Stimulated activated CD4-positive, alpha-beta T cell treated with anti-CD3 and anti-CD28 coated beads, TNF-alpha, amount 100 ng/mL, for 1 hour (primary cell): ENCODE measurements at places on chromosomes 12 and 14.

GRCh38 chr12:109562871-109563270, 10.4 kb downstream of the MMAB start:
- DNase-seq, result no peak

DNA sequence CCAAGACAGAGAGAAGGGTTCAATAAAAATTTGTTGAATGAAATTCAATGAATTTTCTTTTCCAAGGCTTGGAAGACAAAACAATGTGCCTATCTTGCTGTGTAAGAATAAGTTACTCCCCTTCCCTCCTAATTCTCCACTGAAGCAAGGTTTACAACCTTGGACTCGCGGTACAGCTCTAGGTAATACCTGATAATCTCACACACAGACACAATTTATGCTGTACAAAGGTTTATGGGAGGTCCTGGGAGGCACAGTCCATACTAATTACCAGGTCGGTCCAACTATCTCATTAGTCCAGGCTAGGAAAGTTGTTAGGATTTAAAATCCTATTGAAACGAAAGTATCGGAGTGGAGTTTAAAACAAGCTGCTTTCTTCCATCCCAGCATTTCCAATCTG, 42.6 kb downstream of the NELL2 start:
- DNase-seq, result no peak

DNA sequence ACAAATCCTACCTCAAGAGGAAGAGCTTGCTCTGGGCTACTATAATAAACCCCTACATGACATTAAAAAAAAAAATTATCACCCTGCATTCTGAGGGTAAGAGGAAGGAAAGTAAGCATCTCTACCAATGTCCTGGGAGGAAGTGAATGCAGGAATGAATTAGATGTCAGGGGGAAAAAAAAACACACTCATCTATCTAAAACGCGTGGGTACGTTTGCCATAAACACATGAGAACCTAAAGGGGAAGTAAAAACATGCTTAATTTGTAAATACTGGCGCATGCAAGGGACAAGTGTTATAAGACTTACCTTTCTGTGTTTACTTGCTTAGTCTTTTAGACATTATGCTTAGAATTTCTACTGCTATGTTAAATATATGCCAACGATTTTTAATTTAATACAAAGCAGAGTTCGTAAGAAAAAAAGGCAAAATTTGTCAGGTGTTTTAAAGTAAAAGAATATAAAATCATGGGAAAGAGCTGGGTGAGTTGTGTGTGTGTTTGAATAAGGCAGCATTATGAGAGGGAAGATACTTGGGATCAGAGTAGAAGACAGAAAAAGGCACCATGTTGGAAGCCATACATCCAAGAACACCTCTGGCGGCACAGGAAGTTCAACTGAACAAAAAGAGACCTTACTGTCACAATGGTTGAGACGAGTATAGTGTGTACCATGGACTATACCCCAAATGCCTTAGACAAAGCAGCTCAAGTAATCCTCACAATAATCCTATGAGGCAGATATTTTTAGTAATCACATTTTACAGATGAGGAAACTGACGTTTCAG, 1.5 kb downstream of the TMED8 start:
- DNase-seq, result no peak

DNA sequence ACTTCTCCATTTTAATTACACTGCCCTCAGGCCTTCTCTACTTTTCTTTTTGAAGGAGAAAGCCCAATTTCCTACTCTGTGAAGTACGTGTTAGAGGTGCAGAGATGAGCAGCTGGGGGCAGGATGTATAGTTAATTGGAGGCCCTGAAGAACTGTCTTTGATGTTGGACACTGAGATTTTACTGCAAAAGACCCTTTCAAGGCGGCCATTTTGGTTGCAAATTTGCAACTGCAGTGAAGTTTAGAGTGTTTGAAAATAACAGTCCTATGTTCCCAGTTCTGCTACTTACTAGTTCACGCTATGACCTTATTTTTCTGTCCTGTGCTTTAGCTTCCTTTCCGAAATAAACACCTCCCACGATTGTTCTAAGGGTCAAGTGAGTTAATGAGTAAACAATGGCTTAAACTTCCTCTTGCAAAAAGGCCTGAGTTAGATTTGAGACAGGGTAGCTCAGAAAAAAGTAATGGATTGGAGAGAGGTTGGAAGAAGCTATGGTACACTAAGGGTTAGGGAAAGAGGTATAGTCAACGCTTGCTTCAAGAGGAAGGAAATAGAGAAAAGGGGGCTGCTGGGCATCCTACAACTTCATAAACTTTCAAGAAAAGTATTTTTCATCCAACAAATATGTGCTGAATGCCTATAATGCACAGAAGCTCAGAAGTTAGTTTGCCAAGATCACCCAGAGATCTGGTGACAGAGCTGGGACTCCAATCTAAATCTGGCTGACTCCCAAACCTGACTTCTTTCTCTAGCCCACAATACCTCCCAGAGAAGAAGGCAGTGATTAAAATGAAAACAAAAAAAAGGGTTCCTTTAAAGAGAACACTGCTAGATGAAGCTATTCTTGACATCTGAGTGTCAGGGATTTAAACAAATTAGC, 26.4 kb upstream of the DICER1 start:
- no peak for DNase-seq

DNA sequence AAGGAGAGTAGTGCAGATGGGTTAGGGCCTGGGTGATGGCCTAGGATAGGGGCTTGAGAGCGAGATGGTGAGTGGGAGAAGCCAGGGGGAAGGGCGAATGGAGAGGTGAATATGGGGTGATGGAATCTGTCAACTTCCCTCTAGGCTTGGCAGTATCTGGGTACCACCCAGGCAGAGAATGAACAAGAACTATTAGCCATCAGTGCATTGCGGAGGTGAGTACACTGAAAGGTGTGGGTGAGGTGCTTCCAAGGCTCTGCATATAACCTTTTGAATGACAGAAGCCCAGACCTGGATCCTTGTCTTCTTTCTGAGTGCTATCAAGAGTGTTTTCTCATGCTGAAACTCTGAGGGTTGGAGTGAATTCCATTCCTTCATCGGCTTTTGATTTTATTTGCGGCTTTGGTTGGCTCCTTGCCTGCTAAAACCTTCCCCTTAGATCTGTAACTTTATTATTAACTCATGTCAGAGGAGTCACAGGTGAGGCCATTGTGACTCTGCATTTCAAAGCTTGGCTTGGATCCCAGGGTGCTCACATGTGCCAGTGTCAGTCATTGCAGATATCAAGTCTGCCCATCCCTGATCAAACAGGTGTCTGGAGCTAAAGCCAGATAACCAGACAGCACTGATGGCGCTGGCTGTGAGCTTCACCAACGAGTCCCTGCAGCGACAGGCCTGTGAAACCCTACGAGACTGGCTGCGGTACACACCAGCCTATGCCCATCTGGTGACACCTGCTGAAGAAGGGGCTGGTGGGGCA, 18.6 kb downstream of the PEX5 start:
- DNase-seq, result no peak

DNA sequence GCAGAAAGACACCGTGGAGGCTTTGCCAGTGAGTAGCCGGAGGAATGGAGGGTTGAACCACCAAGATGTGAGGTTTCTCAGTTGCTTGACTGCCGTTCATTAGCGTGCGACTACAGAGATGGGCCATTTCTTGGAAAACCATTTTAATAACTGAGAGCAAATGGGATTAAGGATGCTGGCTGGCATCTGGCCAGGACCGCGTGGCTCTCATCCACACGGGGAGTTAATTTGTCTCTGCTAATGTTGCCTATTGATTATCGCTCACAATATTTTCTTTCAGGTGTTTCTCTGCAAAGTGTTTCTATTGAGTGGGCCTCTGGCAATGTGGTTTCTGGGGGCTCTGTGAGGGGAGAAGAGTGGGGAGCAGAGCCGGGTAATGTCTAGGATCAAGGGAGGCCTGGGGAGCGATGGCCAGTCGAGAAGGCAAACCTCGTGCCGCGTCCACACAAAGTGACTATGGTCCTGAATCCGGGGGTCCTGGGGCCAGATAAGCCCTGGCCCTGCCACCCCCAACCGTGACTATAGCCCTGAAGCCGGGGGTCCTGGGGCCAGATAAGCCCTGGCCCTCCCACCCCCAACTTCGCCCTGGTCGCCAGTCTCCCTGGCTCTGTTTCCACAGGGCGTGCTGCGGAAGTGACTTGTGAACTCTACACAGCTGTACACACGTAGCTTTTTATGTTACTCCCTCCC, 110.6 kb downstream of the PRMT8 start:
- DNase-seq, result no peak

GRCh38 chr12:101010896-101011295, 199.1 kb downstream of the SLC5A8 start:
- DNase-seq, result no peak

DNA sequence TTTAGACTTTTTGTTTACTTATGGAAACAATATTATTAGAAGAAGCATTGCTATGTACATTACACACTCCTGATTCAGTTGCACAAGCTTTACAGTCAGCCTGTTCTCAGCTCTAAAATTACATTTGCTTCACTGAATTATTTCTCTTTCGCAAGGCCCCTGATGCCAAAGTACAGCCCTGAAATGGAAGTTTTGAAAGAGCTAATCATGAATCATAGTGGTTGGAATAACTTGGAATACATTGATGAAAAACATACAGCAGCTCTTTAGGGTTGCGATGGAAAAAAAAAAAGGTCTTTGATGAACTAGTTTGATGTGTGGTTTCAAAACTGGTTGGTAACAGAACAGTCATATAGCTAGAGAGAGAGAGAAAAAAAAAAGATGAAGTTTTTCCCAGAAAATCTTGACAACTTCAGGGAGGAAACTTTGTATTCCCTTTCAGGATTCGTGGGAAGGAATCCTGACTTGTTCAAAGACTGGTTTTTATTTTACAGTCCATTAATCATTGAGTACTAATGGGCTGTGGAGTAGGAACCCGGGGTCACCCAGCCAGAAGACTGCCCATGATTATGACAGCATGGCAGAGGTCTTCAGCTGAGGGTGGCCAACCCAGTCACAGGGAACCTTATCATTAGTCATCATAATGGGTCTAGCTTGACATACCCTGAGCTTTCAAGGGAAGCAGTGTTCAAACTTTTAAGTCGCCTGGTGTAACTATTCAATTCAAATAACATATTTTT, 460.1 kb downstream of the NAV3 start:
- DNase-seq, result no peak

- no peak for DNase-seq
Observed at GRCh38 chr14:37641117-37641516, 45.7 kb downstream of the TTC6 start.

GRCh38 chr12:18905134-18905533, 167.2 kb downstream of the CAPZA3 start:
- no peak for DNase-seq

DNA sequence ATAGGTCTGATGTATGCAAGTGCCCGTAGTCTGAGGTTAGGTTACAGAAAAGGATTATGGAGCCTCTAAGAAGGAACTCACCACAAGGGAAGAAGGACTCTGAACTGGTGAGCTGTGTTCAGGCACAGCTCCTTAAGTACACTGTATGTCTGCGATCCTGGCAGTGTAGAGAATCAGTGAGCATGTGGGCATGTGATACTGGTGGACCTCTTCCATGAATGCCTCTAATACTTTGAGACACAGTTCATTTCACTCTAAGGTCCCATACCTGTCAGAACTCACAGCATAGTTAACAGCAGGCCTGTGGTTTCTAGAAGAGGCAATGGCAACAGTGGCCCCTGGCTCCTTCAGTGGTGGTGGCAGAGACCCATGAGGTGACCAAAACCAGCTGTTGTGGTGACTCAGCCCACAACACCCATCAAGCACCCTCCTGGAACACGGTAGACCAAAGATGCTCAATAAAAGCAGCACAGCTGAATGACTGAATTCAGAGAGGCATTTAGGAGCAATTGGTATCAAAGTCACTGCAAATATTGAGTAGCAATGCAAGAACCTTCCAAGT, 6.9 kb upstream of the OR6J1 start:
- DNase-seq, result no peak

GRCh38 chr12:5165296-5165970, 121.8 kb downstream of the KCNA5 start:
- no peak for DNase-seq

- no peak for DNase-seq
Observed at GRCh38 chr14:95695913-95696312, 9.7 kb downstream of the TCL1B start.

- no peak for DNase-seq
Observed at GRCh38 chr14:90381999-90382451, 14.8 kb upstream of the CALM1 start.

- DNase-seq, result no peak
Observed at GRCh38 chr12:76927170-76927784, 48.5 kb upstream of the CSRP2 start.

DNA sequence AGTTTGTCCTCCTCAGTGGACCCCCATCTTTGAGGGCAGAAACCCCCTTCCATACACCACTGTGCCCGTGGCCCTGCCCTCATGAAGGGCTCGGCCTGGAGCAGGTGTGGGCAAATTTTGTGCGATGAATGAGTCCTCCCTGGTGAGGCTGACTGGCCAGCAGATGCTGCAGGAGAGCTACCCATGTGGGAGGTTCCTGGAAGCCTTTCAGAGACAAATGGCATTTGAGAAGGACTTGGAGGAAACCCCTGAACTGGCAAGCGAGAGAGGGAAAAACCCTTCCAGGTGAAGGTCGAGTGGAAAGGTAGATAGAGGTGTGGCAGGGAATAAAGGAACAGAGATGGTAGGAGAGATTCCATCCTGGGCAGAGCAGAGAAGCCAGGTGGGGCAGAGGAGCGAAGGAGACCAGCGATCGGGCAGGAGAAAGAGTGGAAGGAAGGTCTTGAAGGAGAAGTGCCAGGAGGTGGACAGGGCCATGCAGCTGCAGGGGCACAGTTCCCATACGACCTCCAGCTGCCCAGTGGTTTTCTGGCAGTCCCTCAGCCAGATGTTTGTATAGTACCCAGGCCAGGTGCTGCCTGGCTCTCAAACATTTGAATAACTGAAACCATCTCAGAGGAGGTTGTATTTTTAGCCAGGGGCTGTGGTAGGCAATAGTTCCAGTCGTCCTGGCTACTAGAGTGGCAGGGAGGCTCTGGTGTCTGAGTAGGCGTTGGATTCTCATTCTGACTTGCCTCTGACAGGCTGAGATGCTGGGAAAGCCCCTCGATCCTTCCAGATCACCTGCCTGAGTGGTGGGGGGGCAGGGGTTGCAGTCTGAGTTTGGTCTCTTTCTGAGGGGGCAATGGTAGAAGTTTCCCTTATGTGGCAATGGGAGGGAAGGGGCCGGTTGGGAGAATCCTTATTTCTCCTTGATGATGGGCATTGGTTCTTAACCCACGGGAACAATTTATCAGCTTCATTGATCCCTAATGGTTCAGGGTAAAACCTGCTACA, 40.1 kb downstream of the FBXL14 start:
- no peak for DNase-seq

DNA sequence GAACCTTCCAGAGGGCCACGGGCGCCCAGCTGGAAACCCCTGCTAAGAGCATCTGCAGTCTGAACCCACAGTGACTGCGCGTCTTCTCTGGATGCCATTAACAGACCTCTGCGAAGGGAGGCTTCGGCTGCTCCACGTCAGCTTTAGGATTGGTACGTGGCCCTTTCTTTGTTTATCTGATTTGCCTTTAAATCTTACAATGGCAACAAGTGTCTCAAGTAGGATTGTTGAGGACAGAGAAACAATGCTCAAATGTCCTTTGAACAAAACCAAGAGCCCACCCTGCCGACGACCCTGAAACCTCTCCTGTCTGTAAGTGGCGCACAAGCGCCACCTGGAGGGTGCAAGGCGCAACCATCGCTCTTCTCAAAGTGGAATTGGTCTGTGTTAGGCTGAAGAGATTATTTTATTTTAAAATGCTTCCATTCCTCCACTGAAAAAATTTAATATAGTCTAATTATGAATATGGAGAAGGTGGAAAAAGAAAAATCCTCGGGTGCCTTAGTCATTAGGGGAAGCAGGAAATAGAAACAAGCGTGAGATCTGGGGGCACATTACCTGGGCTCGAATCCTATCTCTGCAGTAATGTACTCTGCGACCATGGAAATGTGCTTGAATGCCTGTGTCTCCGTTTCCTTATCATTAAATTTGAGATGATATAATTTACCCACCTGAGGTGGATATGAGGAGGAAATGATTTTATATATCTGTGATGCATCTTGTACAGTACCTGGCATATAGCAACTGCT, 82.6 kb upstream of the PTPRB start:
- DNase-seq, result no peak
